ENCODE measurements at places on chromosomes 5 and 9.

DNA sequence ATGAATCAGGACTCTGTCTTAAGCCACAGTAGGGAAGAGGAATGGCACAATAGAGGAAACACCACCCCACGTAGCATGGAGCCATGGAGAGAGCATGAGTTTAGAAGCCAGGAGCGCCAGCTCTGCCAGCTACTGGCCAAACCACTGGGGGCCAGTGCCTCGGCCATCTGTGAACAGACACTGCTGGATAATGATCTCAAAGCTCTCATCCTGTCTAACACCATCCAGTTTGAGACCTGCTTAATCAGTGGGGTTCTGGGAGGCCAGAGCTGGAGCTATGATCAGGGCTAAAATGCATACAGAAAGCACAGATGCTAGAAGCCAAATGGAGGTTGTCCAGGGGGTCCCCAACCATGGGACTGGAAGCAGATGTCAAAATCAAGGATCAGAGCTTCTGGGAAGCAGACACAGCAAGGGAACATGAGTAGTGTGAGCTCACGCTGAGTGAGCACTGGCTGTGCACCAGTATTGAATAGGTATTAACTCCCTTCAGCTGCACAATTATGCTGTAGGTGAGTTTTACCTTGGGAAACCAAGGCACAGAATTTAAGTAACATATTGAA lies 92.7 kb downstream of the KCNIP1 start:
- DNase-seq = no peak

- DNase-seq = no peak
These were observed 20.6 kb upstream of the ANGPTL2 start for GRCh38 chr9:127142931-127143464.

- DNase-seq = no peak
These were observed 2.7 kb upstream of the APBA1 start for GRCh38 chr9:69674716-69675438.

GRCh38 chr9:90469435-90469834 lies 173.2 kb downstream of the DIRAS2 start:
- no peak for DNase-seq

- no peak for DNase-seq
These were observed 35.6 kb downstream of the SLC30A5 start for GRCh38 chr5:69129413-69129812.

- DNase-seq = no peak
These were observed 33.9 kb downstream of the TENT4A start for GRCh38 chr5:6747103-6747502.

DNA sequence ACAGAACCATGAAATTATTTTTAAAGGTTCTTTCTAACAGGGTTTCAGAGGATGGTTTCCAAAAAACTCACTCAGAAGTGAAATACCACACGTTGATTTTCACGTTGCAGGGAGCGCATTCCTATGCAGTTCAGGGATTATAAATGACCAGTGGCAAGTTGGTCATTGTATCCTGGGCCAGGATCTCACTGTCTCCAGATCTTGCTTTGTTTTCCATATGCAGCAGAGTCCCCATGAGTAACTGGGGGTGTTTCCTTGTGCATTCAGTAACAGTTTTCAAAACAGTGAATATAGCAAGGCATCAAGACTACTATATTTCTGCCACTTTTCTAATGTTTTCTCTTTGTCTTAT lies 1064.9 kb upstream of the DMAC1 start:
- no peak for DNase-seq

- peak; percentile 90 for DNase-seq
These were observed 53.6 kb downstream of the GPR107 start for GRCh38 chr9:130107234-130107861.

DNA sequence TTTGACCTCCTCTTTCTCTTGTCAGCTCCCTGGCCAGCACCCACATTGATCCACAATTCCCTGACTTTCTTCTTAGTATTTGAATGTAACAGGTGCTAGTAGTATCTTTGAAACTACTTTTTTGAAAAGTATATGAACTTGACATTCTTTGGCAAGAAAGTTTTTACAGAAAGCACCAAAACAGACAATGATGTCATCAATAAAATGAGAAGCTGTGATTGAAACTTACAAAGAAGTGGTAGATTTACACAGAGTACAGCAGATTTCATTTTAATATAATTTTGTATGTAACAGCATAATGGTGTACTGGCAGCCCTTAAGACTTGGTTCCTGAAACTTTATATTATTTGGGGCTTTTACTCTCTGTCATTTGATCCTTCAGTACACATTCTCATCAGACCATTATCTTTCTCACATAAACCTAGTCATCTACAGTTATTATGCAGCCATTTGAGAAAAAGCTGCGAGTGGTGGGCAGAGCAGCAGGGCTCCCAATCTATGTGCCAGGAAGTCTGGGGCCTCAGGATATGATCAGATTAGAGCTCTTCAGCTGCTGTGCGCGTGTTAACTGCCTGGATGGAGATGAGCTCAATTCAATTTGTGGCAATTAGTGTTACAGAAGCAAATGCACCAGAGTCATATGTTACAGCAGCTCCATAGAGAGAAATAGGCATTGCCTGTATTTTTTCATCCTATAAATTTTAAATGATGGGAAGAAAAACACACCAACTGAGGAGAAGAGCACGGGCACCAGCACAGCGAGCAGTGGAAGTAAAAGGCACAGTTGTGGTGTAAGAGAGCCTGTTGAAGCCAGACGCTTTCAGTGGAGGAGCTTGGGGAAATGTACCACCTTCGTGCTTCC lies 126.1 kb downstream of the STARD4 start:
- no peak for DNase-seq

DNA sequence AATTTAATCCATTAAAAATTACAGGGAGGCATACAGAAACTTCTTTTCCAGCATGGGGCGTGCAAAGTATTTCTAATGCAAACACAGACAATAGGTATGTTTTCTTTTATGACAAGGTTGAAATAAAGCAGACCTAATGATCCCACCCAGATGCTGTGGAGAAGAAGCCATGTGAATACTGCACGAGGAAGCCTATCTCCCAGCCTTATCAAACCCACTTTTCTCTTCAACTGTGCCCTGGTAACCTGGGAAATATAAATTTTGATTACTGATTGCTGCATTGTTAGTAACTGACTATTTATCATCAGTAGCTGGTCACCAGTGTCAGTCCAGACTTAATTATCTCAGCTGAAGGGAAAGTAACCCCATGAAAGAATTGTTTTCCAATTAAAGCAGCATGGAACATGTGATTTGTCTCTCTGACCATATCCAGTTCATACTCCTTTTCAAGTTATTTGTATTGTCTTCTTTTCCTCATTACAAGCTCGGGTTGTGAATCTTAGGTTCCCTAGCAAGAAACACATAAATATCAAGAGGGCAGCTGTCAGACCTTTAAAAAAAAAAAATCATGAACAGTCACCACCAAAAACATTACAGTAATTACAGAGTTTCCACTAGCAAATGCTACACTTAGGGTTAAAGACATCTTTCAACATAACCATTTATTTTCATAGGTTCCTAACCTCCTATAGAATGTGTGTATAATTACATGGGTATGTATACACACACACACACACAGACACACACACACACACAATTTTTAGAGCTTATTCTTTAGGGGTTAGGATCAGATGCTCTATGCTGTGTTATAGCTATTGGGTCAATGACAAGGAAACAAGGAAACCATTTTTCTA lies 50.3 kb downstream of the SEMA6A start:
- no peak for DNase-seq

DNA sequence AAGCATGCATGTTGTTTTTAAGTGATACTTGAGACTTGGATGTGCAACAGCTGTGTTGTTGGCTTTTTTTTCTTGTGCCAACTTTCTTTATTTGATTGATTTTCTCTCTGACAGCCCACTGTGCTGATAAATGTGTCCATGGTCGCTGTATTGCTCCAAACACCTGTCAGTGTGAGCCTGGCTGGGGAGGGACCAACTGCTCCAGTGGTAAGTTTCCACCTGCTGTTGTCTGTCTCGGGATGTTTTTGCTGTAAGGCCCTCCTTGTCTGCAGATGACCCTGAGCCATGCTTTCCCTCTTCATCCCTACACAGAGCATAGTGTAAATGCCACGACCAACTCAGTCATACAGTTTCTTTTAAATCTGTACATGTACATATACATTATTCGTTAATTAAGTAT lies 79.2 kb downstream of the MEGF10 start:
- DNase-seq = no peak

Data from stimulated activated CD4-positive, alpha-beta T cell treated with anti-CD3 and anti-CD28 coated beads, Interleukin-2, amount 100 ng/mL, for 24 hours (primary cell).